ENCODE measurements at places on chromosomes 12 and 14.
A peak's percentile ranks its signal among the peaks of the same experiment; 100 is the strongest.

DNA sequence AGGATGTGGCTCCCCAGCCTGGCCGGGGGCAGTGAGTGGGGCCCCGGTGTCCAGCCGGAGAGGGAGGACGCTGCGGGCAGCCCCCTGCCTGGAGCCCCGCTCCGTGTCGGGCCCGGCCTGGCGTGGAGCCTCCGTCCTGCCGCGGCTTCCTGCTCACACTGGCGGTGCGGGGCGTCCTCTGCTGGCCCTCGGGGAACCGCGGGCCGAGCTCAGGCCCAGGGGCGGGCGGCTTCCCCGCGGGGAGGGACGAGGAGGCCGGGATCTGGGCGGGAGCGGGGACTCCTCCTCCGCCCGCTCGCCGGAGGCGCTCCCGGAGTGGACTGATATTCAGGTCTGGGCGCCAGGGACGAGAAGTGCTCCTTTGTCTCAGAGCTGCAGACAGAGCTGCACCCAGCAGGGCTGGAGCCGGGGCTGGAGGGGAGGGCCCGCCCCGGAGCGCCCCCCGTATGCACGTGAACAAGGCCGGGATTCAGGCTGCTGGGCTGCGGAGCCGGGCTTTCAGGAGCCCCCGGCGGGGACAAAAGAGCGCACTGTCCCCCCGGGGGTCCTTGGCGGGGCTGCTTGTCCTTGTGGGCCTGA lies 2.2 kb downstream of the MMP17 start:
- DNase-seq, result peak; percentile 84

- peak; percentile 44 for DNase-seq
Observed at GRCh38 chr14:74290415-74290814, 12.3 kb downstream of the ABCD4 start.

- peak; percentile 38 for DNase-seq
Observed at GRCh38 chr14:74324931-74325361, 22.2 kb upstream of the ABCD4 start.

DNA sequence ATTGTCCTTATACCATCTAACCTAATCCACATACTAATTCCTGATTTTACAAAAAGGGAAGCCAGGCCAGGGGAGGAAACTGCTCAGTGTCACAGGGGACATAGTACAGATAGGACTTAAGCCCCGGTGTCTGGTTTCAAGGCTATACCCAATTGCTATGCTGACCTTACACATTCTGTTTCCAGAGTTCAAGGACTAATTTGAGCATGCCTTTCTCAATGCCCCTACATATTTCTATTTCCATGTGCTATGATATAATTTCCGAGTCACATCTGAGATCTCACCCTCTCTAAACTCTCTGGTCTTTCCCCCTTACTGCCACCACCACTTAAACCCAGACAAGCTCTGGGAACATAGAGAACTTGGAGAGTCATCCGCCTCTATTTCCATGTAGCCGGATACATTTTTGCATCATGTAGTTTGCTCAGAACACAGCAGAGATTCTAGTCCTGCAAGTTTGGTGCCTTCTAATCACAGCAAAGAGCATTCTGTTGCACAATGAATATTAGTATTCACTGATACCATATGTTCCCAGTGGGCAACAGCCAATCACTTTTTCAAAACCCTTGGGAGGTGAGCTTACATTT lies 34.2 kb downstream of the PPM1H start:
- DNase-seq, result peak; percentile 12

GRCh38 chr14:84750284-84750683 lies 779.7 kb upstream of the FLRT2 start:
- DNase-seq, result peak; percentile 40

GRCh38 chr12:16300736-16301135 lies 23.3 kb upstream of the SLC15A5 start:
- DNase-seq, result no peak

- no peak for DNase-seq
Observed at GRCh38 chr12:91980389-91980821, 165.2 kb downstream of the BTG1 start.

DNA sequence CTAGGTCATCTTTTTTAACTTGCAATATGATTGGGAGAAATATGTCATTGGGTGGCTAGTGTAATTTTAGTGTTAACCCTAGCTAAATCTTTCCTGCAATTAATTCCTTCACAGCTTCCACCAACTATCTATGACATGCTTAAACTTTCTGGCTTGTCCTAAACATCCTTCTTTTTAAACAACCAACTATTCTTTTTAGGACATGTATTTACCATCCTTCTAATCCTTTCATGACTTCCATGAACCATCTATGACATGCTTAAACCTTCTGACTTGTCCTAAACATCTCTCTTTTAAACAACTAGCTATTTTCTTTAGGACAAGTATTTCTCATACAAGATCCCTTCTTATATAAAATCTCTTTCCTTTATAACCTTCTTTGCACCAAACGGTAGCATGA lies 179.6 kb upstream of the PDZRN4 start:
- peak; percentile 15 for DNase-seq

DNA sequence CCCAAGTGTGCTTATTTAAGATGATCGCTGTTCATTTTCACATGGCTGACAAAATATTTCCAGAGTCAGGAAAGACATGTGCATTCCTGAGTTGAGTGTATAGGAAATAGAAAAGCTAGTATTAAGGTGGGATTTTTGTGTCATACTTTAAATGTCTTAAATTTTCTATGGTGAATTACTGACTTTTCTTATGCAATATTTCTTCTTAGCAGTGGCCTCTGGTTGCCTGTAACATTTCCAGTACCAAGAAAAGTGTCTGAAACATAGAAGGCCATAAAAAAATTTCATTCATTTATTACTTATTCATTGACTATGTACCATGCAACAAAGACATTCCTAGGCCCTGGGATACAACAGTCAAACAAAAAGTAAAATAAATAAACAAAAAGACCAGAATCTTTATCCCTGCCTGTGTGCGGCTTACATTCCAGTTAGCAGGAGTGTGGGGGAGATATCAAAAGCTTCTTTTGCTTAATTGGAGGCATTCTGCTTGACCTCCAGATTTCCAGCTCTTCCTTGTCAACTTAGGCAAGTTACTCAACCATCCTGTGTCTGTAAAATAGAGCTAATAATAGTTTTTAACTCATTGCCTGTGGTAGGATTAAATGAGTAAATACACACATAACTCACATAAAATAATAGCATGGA lies 216.3 kb upstream of the FLRT2 start:
- DNase-seq, result no peak

DNA sequence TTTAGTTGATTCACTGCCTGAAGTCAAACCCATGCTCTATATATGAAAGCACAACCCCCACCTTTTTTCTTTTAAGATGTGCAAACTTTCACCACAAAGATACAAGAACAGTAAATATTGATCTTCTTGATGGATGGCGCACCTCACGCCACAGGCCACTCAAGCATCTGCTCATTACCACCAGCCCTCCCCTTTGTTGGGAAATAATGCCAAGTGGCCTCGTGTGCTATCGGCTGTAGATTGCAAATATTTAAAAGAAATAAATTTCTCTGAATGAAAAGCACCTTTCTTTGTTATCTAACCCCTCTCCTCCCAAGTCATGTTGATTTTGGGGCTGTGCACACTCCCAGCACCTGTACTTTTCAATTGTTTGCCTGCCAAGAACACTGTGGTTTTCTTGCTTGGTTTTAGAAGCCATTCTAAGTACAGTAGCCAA lies 122.7 kb downstream of the C12orf42 start:
- no peak for DNase-seq

DNA sequence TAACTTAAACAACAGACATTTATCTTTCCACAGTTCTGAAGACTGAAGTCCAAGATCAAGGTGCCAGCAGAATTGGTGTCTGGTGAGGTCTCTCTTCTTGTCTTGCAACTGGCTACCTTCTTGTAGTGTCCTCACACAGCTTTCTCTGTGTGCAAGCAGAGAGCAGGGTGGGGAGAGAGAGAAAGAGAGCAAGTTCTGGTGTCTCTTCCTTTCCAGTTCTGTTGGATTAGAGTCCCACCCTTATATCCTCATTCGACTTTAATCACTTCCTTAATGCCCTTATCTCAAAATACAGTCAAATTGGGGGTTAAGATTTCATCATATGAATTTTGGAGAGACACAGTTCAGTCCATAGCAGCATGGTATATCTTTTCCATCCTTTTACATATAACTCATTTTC lies 40.8 kb downstream of the DYRK2 start:
- DNase-seq, result no peak

GRCh38 chr14:28690029-28690692 lies 76.4 kb upstream of the FOXG1 start:
- DNase-seq, result no peak

DNA sequence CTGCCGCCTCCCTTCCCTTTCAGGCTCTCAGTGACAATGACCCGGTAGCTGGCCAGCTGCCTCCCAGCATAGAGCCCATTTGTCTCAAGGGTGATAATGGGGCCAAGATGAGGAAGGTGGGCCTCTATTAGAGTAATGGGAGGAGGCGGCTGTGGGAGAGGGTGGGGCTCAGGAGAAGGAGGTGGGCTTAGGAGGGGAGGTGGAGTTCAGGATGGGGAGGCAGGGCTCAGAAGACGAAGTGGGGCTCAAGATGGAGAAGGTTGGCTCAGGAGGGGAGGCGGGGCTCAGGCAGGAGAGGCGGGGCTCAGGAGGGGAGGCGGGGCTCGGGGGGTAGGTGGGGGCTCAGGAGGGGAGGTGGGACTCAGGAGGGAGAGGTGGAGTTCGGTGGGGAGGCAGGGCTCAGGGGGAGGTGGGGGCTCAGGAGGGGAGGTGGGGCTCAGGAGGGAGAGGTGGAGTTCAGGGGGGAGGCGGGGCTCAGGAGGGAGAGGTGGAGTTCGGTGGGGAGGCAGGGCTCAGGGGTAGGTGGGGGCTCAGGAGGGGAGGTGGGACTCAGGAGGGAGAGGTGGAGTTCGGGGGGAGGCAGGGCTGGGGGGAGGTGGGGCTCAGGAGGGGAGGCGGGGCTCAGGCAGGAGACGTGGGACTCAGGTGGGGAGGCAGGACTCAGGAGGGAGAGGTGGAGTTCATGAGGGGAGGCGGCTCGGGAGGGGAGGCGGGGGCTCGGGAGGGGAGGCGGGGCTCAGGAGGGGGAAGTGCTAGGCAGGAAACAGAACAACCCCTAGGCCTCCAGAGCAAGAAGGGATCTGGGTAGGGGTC lies 36.8 kb downstream of the IQSEC3 start:
- no peak for DNase-seq

- peak; percentile 64 for DNase-seq
Observed at GRCh38 chr12:51269174-51270066, 795 bp downstream of the SMAGP start.

- DNase-seq, result no peak
Observed at GRCh38 chr12:47249082-47249481, 169.3 kb upstream of the AMIGO2 start.

GRCh38 chr12:55697686-55698085 lies 10.0 kb downstream of the ITGA7 start:
- no peak for DNase-seq

- DNase-seq, result no peak
Observed at GRCh38 chr14:47596232-47596631, 79.2 kb downstream of the MDGA2 start.

DNA sequence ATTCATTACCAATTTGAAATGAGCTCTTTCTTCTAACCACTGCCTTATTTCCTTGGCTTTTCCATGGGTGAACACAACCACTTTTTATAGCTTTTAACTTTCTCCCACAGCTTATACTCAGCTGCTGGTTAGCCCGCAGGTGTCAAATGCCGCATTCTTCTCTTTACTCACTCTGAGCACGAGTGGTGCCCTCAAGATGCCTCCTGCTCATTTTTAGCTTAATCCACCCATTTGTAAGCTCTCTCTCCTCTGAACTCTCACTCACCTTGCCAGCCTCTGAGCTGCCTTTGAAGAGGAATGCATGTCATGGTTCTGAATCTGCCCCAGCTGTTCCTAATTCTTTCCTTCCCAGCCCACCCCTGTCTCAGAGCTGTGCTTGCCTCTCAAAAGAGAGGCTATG lies 449.4 kb upstream of the PRICKLE1 start:
- no peak for DNase-seq

DNA sequence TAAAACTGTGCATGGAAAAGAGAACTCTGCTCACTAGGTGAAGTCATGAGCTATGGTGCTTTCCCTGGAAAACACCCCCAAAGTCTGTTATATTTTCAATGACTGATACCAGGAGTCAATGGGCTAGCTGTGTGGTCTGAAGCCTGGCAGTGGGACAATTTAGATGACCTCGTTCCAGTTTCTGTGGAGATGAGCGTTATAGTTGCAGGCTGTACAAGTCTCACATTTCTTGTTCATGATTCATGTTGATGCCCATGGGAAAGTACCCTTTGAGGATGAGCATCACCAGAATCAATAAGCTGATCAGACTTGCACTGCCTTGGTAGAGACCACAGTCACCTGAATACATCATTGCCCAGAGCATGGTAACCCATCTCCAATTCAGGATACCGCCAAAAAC lies 70.7 kb downstream of the NOVA1 start:
- DNase-seq, result no peak

GRCh38 chr12:48932878-48933277 lies 7.6 kb upstream of the FKBP11 start:
- DNase-seq, result no peak

GRCh38 chr12:96247563-96247962 lies 53.4 kb downstream of the ELK3 start:
- DNase-seq, result no peak

DNA sequence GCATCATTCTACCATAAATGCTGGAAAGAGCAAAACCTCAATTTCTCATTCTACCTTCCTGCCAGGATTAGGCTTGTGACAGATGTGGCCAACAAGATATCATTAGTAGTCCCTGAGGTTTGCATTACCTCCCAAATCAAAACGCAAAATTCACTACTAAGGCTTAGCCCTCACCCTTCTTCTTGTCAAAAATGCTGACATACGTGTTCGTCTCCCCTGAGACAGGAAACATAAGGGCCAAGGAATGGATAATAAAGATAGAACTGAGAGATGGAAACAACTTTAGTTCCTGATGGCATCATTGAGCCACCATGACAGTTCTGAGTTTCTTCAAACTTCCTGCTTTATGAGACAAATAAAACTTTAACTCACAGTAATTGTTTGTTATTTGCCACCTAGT lies 642.1 kb downstream of the NOVA1 start:
- DNase-seq, result no peak

- DNase-seq, result no peak
Observed at GRCh38 chr14:62443796-62444195, 601.5 kb downstream of the KCNH5 start.

DNA sequence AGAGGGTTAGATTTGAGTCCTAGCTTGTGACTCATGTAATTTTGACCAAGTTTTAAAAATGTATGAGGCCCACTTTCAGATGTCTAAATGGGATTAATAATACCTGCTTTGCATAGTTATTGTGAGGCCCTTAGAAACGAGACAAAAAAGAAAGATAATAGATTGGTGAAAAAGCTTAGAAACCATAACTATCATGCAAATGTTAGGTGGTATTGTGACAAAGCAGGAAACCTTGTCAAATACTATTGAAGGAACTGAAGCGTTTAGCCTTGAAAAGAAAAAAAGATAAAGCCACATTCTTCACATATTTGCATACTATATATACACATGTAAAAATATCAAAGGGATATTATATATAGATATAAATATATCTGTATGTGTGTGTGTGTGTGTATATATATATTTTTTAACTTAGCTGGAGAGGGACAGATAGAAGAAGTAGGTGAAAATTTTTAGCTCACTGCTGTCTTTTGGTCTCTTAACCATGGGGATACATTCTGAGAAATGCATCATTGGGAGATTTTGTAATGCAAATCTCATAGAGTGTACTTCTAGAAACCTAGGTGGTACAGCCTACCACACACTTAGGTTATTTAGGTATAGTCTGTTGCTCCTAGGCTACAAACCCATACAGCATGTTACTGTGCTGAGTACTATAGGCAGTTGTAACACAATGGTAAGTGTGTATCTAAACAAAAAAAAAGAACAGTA lies 270.3 kb downstream of the CCDC91 start:
- no peak for DNase-seq

GRCh38 chr12:130642856-130643255 lies 73.2 kb downstream of the RIMBP2 start:
- DNase-seq, result no peak

GRCh38 chr12:119840582-119840981 lies 36.5 kb downstream of the CIT start:
- no peak for DNase-seq

All from SK-N-DZ (cell line).